ENCODE measurements at places on chromosomes 12 and 14. TPM values are rescaled to one million over a fixed set of nuclear protein-coding genes. Genes with fewer than 3 reads are reported as not detected.

Gene OTX2
- total RNA-seq = not detected

Gene RERG
- total RNA-seq = 4.0 TPM

Gene HEATR5A
- 48.1 TPM for total RNA-seq

Gene TAS2R42
- not detected for total RNA-seq

DNA sequence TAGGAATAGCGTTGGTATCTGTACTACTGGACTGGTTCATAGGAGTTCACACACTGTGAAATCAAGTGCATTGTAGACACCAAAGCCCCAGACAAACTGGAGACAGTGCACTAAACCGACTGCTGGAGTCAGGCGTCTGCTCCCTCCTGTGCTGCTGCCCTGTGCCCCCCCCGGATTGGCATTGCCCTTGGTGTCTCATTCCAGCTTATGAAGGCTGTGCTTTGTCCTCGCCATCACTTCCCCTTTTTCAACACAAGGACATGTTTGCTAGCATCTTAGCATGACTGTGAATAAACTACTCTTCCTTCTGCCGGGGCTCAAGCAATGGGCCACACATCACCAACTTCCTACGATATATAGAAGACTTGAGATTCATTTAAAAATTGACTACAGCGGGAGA, 84.0 kb downstream of the TMCC3 start:
- no peak for DNase-seq

- no peak for DNase-seq
Observed at GRCh38 chr14:103562179-103562428, 353 bp downstream of the BAG5 start.

- no peak for DNase-seq
Observed at GRCh38 chr12:46778415-46778814, 47.4 kb downstream of the SLC38A4 start.

DNA sequence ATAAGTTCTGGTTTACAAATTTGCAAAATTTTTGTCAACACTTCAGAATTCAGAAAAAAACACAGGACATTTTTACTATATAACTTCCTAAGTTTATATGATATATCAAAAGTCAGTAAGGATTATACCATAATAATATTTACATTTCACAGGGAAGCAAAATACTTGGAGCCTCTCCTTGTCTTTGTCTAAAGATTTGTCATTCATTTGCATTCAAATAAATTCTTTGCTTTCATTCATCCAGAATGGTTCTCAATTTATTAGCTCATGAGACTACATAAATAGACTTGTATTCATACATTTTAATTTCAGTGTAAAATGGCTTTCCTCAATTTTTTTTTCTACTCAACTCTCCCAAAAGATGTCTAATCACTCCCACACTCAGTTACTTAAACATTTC, 96.4 kb downstream of the SLC38A6 start:
- no peak for DNase-seq

GRCh38 chr12:96375841-96376604, 24.2 kb downstream of the CDK17 start:
- DNase-seq = no peak

DNA sequence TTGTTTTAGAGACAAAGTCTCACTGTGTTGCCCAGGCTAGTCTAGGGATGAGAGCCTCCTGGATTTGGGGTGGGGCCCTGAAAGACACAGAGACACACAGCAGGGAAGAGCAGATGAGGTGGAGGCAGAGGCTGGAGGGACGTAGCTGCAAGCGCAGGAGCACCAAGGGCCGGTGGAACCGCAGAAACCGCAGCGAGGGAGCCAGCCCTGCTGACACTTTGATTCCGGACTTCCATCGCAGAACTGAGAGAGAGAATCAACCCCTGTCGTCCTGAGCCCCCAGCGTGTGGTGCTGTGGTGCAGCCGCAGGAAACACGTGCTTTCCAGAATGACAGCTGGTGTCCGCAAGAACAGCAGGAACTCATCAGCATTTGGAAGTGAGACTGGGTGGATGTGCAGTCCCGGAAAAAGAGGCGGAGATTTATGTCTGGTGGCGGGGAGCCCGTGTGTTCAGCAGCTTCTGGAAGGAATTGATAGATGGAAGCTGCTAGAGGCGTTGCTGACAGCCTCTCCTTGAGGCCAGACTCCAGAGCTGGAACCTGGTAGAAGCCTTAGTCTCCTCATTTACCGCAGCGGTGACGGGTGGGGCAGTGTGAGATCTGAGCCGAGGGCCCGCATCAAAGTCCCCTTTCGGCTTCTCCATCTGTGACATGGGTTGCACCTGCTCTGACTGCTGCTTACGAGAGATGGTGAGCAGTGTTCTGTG, 21.9 kb upstream of the KLC1 start:
- DNase-seq = peak; percentile 81

DNA sequence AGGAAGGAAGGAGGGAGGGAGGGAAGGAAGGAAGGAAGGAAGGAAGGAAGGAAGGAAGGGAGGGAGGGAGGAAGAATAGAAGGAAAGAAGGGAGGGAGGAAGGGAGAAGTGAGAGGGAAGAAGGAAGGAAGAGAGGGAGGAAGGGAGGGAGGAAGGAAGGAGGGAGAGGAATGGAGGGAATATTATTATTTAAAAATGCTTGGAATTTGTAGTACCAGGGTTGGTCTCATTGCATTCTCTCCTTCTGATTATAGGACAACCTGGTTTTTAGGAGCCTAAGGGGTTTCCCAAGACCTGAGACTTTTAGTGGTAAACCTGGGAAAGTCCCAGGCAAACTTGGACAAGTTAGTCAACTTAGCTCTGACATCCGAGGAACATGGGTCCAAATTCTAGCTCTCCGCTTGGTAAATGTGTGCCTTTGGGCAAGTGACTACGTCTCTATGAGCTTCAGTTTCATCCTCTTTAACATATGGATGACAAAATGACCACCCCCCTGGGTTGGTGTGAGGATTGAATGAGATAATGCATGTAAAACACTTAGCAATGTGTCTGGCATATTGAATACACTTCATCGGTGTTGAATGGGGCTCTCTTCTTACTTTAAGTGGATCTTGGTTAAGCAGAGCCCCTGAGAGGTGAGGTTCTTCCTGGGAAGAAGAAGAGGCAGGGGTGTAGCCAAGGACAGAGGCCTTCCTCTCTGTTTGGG, 690.7 kb upstream of the TBX3 start:
- DNase-seq = no peak

GRCh38 chr14:95056476-95056875, 100.9 kb downstream of the DICER1 start:
- DNase-seq = no peak

Measured in Right ventricle myocardium inferior (tissue), 1 donor.